ENCODE measurements at places on chromosomes 6 and 20.

DNA sequence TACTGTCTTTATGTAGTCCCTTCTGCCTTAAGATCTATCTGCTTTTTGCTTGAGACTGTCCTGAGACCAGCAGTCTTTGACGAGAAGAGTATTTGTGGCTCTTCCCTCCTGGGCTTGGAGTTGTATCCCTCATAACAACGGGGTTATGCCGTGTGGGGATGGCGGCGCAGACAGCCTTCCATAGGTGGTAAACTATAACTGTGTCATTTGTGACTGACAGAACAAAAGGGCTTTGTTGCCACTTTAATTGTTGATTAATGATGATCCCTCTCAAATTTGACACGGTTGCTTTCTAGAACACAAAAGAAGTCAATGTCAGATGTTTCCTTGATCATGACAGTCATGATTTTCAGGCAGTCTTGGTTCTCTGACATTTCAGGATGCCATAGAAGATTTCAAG, 196.6 kb downstream of the JARID2 start:
- DNase-seq: no peak

DNA sequence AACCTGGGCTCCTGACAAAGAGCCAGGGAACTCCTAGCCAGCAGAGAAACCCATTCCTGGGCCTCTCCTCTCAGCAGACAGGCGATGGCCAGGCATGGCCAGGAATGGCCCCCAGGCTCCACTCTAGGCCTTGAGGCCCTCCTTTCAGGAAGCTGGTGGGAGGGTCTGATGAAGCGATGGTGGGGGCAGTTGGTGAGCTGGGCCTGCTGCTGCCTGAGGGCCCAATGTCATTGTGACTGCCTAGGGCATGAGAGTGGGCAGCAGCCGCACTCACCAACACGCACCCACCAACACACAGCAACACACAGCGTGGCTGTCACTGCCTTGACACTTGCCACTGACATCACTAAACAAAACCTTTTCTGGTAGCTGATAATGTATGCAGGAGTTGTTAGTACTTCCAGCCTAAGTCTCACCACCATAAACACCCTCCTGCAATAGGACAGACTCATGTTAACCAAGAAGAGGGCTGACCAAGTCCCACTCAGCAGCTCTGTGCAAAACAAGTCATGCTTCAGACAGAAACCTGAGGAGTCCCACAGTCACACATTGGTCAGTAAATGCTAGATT, 69.3 kb downstream of the ABHD12 start:
- no peak for DNase-seq

DNA sequence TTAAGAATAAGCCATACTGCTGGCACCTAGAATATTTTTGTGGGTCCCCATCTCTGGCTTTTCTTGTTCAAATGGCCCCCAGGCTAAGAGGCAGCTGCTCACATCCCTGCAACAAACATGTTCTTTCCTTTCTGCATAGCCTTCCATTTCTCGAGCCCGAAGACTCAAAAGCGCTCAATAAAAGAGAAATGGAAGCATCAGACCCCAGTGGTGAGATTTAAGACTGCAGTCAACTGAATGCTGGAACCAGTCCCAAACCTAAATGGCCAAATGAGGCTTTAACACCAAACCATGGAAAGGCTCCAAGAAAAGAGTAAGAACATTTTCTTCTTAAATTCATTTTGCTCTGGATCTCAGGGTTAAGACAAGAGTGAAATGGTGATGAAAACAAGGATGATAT, 122.1 kb upstream of the TRAF3IP2 start:
- DNase-seq: no peak

- no peak for DNase-seq
These were observed 187.7 kb upstream of the PRSS16 start for GRCh38 chr6:27059621-27060425.

DNA sequence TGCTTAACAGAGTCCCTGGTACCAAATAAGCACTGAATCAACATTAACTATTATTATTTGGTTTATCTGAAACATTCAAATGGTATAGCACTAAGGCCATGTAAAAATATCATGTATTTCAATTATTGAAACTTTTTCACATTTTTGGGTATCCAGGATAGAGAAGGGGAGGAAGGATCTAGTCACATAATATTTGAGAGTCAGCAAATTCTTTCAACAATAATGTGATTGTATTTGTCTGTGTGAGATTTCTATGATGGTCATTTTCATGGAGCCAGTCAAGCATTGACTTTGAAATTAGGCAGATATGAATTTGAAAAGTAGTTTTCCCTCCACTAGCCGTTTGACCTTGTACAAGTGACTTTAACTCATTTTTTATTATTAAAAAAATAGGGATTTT, 67.9 kb downstream of the LAMA2 start:
- DNase-seq: no peak

- no peak for DNase-seq
These were observed 101.0 kb upstream of the HDGFL1 start for GRCh38 chr6:22468256-22468965.

GRCh38 chr20:4161401-4162251, 146.3 kb upstream of the RNF24 start:
- DNase-seq: peak; percentile 26

DNA sequence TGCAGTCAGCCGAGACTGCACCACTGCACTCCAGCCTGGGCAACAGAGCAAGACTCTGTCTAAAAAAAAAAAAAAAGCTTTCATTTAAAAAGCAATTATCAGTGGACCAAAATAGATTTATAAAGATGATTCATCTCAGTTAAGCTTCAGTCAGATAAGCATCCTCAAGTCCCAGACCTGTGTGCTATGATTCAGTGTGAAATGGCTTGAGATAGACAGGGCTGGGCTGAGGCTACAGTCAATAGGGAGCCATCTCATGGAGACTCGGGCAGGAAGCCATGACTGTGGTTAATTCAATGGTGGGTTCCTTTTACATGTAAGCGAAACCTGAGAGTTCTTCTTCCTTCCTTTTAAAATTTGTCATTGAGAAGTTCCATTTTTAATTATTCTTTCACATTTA, 276.0 kb downstream of the TFAP2A start:
- DNase-seq: no peak

DNA sequence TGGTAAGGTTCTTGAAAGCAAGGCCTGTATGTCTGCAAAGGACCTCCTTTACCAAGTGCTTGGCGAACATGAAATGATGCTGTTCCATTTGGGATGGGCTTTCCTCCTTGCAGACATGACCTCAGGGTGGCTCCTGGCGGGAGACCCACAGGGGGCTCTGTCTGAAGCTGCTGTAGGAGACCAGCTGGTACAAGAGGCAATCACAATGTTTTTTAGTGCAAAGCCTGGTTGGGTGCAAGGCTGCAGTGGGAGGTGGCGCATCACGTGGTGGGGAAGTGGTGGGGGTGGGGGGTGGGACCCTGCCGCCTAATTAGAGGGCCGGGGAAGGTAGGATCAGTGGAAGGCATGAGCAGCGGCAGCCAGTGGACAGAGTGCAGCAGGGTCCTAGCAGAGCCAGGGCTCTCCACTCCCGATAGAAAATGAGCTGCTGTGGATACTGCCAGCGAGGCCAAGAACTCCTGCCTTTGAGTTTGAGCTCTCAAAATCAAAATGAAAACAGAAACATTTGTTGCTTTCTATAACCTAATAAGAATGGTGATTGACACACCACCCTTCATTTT, 9.1 kb upstream of the ARMC2 start:
- DNase-seq: no peak

DNA sequence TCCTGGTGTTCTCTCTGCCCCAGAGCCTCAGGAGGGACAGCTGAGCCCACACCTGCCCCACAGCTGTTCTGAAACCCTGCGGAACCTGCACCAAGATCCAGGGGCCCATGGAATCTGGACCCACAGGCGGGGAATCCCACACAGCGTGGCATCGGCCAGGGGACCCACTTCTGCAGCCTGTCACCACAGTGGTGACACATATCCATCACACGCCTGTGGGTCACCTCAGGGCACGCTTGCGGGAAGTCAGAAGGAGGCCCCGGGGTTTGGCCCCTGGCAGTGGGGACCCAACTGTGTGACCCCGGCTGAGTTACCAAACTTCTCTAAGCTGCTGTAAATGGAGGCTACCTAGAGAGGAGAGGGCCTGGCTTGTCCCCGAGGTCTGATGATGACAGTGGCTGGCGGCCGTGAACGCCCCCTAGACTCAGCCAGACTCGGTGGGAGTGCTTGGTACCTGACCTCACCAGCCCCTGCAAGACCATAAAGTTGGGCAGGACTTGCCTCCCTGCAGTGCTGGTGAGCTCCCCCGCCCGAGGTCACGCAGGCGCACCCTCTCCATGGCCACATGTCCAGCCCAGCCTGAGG, 2.3 kb upstream of the HRH3 start:
- no peak for DNase-seq
